Activated CD8-positive, alpha-beta memory T cell treated with anti-CD3 and anti-CD28 coated beads for 1 hour (primary cell): ENCODE measurements at places on chromosomes 11 and 22.

- DNase-seq, result no peak
These were observed 12.3 kb upstream of the LINC01488 start for GRCh38 chr11:69468911-69469885.

- no peak for DNase-seq
These were observed 46.3 kb upstream of the ANO1 start for GRCh38 chr11:70031631-70032469.

DNA sequence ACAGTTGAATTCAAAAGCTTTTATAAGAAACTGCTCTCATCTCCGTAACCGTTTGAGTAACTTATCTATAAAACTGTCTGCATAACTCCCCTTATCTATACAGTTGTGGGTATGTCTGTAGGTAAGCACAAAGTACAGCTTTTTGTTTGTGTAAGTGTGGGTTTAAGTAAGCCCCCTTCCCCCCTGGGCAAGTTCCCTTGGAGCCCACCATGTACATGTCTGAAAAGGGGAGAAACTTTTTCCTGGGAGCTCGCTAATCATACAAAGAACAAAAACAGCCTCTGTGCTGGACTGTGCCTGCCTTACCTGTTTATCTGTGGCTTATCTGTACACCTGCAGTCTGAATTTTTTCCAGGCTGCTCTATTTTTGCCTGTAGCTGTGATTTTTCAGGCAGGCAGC lies 36.3 kb upstream of the TMEM45B start:
- no peak for DNase-seq

GRCh38 chr11:9208726-9209501 lies 56.2 kb downstream of the DENND5A start:
- DNase-seq, result no peak

DNA sequence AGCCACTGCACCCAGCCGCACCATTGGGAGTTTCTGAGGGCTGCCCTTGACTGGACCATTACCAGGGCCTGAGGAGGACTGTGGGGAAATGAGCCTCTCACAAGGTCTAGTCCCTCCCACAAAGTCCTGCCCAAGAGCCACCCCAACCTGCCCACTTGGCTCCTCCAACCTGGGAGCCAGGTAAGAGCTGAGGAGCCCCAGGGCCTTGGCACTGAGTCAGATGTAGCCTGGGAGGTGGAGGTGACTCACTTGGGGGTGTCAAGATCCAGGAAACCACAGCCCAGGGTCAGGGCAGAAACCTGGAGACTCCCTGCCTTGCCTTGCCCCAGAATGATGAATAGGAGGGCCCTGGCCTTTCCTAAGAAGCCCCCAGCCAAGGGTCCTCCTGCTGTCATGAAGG lies 25.8 kb upstream of the P2RY2 start:
- DNase-seq, result no peak

DNA sequence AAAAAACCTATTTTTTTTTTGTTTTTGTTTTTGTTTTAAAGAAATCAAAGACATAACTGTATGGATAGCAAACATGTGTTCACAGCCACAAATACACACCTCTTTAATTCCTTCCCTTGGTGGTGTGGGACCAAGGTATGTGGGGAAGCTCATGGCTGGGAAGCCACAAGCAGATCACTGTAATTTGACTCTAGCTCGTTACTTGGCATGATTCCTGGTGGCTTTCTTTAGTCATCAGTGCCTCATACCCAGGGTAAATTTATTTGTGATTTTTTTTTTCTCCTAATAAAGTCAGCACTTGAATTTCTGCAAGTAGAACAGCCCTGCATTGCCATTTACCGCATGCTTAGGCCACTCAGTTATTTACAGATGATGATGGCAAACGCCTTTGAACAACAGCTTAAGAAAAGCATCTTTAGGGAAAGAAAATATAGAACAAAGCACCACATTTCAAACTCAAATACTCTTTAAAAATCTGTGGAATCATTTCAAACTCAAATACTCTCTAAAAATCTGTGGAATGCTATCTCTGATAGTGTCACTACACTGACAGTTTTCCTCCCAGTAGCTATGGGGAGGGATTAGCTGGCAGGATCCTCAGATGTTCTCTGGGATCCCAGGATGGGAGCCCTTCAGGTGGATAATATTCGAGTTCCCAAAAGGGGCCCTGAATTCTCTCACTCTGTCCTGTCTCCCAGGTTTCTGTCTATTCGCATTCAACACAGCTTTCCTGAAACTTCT lies 687.2 kb downstream of the OPCML start:
- DNase-seq, result no peak
